Left lung (tissue), 14 donors: ENCODE measurements at places on chromosomes 2 and 18. TPM values are rescaled to one million over a fixed set of nuclear protein-coding genes. Genes with fewer than 3 reads are reported as not detected.
A peak's percentile ranks its signal among the peaks of the same experiment; 100 is the strongest.

DNA sequence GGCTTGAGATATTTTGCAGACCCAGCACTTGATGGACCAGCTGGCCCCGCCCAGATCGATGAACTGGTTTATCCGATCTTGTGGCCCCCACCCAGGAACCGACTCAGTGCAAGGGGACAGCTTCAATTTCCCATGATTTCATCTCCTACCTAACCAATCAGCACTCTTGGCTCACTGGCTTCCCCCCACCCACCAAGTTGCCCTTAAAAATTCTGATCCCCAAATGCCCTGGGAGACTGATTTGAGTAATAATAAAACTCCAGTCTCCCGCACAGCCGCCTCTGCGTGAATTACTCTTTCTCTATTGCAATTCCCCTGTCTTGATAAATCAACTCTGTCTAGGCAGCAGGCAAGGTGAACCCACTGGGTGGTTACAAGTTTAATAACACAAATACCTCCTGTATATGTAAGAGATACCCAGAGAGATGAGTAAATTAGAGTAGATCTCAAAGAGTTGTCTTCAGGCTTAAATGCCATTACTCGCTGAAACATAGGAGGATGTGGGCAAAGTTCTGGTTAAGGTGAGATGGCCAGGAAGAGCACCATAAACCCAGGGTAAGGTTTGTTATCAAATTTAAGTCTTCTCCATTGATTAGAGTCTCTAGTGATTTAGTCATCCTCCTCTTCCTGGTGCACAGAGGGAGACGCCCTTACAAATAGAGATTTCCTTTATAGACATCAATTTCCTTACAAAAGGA, 222.8 kb downstream of the ARL4C start:
- no peak overlapping the region for H3K4me3 ChIP-seq
- H3K27me3 ChIP-seq = no peaks in the 10 kb centered on the region
- no peaks in the 10 kb centered on the region for H3K4me1 ChIP-seq
- H3K36me3 ChIP-seq = no peaks in the 10 kb centered on the region
- H3K27ac ChIP-seq = no peak overlapping the region
- DNase-seq = no peak

GRCh38 chr18:74196220-74197119, 48.1 kb downstream of the TIMM21 start:
- no peaks in the 10 kb centered on the region for H3K27me3 ChIP-seq
- H3K4me1 ChIP-seq = no peaks in the 10 kb centered on the region
- H3K4me3 ChIP-seq = no peak overlapping the region
- DNase-seq = peak; percentile 67

PROKR1 gene
- total RNA-seq = not detected

DNA sequence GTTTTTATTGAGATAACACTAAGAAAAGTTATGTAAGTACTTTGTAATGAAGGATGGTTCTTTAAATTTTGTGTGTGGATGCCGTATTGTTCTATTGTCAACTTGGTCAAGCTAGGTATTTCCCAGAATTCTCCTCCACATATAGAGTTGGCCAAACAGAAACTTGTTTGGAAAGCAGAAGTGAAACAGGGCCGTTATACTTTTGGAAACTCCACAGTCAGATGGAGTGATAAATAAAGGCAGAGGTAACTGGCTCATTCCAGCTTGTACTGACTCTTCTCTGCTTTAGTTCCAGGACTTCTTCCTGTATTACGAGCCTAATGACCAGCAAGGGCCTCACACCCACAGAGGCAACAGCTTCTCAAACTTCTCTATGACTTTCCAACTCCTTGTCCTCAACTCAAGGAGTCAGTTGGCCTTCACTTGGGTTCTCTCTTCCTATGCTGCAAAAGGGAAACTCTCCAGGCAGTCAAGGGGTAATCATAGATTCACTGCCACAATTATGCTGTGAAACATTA, 16.4 kb upstream of the STARD7 start:
- H3K4me3 ChIP-seq = no peak overlapping the region
- DNase-seq = no peak
- no peaks in the 10 kb centered on the region for H3K4me1 ChIP-seq
- no peaks in the 10 kb centered on the region for H3K27me3 ChIP-seq
- no peaks in the 10 kb centered on the region for H3K36me3 ChIP-seq

DNA sequence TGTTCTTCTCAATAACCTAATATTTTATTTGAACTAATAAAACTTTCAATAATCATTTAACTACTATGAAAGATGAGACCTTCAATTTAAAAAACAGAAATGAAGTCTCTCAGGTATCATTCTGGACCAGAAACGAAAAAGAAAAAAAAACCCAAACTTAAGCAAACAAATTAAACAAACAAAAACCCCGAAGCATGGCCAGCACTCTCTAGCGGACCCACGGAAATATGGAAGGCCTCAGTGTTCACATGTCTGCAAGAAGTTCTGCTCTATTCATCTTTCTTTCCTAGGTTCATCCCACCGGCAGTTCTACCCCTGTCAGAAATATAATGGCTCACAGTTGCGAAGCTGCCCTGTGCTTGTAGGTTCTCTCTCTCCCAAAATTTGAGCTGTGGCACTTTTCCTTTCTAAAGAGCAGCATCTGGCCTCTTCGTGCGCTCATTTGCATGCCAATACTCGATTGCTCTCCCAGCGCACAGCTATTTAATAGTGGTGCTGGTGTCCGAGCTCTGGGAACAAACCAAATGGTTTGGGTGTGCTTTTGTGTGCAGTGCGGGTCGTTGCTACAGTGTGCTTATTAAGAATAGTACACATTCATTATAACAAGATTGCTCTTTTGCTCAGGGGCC, 129.0 kb upstream of the ZEB2 start:
- H3K27ac ChIP-seq = no peak overlapping the region
- H3K36me3 ChIP-seq = no peaks in the 10 kb centered on the region
- no peaks in the 10 kb centered on the region for H3K27me3 ChIP-seq
- no peaks in the 10 kb centered on the region for H3K4me1 ChIP-seq

DNA sequence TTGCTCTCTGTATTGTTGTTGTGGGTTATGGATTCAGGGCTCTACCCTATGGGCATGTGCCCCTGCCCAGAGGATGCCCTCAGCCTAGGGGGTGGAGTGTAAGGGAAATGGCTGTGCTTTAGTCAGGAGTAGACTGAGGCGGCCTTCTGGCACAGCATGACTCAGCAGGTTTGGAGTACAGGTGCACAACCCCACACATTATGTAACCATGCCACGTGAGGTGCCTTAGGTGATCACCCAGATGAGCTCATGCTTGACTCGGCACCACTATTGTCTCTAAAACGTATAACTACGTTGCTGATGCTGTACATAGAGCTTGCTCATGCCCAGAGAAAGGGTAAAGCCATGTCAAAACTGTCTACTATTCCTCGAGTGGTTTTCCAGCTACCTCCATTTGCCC, 48.3 kb upstream of the ZC3H15 start:
- DNase-seq = no peak
- no peaks in the 10 kb centered on the region for H3K4me1 ChIP-seq
- H3K27ac ChIP-seq = no peak overlapping the region
- H3K27me3 ChIP-seq = no peaks in the 10 kb centered on the region
- no peak overlapping the region for H3K4me3 ChIP-seq
- no peaks in the 10 kb centered on the region for H3K36me3 ChIP-seq

DNA sequence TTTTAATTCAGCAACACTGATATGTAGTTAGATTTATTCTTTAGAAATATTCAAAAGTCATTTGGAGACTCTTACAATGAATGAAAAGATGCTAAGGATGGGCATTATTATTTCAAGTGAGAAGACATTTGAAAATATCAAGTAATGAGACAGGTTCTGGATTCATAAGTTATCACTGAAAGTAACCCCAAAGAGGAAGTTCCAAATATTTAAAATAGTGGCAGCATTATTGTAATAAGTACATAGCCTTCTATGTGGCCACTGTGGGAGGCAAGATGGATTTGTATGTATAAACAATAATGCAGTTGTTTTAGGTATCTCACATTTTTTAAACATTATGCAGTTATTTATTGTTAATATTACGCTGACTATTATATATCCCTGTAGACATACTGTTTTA, 29.7 kb downstream of the ZC3H6 start:
- peaks cover 10% of the 10 kb centered on the region for H3K36me3 ChIP-seq
- no peaks in the 10 kb centered on the region for H3K4me1 ChIP-seq
- DNase-seq = no peak
- no peaks in the 10 kb centered on the region for H3K27me3 ChIP-seq
- no peak overlapping the region for H3K4me3 ChIP-seq

CFC1 gene
- total RNA-seq = not detected

- H3K27me3 ChIP-seq = no peaks in the 10 kb centered on the region
- no peak for DNase-seq
- no peaks in the 10 kb centered on the region for H3K36me3 ChIP-seq
- peak overlapping the region; percentile 97 for H3K27ac ChIP-seq
- H3K4me1 ChIP-seq = peaks cover 61% of the 10 kb centered on the region
- peak overlapping the region; percentile 86 for H3K4me3 ChIP-seq
These were observed 1.4 kb upstream of the CDC42EP3 start for GRCh38 chr2:37672870-37673184.

DNA sequence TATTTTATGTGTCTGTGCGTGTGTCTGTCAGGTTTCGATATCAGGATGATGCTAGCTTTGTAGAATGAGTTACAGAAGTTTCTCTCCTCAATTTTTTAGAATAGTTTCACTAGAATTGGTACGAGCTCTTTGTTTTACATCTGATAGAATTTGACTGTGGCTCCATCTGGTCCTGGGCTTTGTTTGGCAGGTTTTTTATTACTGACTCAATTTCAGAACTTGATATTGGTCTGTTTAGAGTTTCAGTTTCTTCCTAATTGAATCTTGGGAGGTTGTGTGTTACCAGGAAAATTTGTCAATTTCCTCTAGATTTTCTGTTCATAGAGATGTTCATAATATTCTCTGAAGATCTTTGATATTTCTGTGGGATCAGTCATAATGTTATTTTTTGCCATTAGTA, 289.4 kb upstream of the COL3A1 start:
- DNase-seq = no peak
- H3K4me3 ChIP-seq = no peak overlapping the region
- H3K27ac ChIP-seq = no peak overlapping the region
- H3K27me3 ChIP-seq = no peaks in the 10 kb centered on the region

DNA sequence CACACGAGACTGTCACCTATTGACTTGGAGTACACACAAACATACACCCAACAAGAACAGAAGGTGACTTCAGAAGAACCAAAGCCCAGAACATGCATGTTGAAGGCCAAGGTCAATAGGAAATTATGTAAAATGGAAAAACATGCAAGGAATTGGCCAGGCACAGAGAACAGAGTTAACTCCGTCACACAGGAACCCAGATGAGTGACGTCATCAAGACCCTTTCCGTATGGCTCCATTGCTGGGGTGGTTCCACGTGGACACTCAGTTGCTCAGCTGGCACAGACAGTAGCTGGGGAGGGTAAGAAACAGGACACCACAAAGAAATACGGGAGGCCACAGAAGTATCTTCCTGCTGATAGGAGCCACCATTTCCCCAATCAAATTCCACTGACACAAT, 18.4 kb downstream of the SOX11 start:
- no peak overlapping the region for H3K4me3 ChIP-seq
- H3K27ac ChIP-seq = no peak overlapping the region
- no peak for DNase-seq

LAMA1 gene
- total RNA-seq = 2.4 TPM

ADCYAP1 gene
- total RNA-seq = 0.08 TPM

GRCh38 chr2:170461889-170462288, 253.2 kb upstream of the SP5 start:
- H3K4me3 ChIP-seq = no peak overlapping the region
- DNase-seq = no peak
- H3K27ac ChIP-seq = no peak overlapping the region
- H3K4me1 ChIP-seq = no peaks in the 10 kb centered on the region
- H3K36me3 ChIP-seq = no peaks in the 10 kb centered on the region

DNA sequence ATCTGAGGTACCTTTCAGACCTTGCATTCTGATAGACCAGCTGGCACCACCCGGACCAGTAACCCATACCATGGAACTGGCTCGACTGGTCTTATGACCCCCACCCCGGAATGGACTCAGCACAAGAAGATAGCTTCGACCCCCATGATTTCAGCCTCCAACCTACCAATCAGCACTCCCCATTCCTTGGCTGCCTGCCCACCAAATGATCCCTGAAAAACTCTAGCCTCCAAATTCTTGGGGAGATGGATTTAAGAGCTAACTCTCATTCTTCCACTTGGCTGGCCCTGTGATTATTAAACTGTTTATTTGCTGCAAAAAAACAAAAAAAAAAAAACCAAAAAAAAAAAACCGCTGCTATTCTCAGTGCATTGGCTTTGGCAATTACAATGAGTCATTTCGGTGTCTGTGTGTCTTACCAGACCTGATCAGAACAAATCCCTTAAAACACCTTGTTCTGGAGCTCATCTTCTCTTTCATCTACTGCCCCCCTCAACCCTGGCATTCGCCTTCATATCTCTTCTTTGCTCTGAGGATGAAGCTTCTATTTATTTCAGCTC, 60.1 kb upstream of the KIF5C start:
- peaks cover 5% of the 10 kb centered on the region for H3K4me1 ChIP-seq
- H3K36me3 ChIP-seq = no peaks in the 10 kb centered on the region
- H3K4me3 ChIP-seq = no peak overlapping the region
- DNase-seq = no peak

DNA sequence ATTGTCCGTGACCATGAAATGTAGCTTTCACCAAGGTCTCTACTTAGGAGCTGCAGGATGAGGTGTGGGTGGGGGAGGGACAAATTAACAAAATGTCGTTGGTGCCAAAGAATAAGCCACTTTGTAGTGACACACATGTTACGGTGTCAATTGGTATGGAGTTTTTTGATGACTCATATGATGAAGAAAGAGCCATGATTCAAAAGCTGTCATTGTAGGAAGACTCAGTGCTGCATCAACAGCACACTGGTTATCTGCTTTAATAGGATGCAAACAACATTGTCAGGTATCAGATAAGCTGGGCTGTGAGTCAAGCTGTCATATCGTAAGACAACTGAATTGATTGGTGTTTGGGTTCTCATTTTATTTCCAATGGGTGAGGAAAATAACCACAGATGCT, 36.6 kb upstream of the BOD1L2 start:
- H3K27me3 ChIP-seq = no peaks in the 10 kb centered on the region
- H3K36me3 ChIP-seq = no peaks in the 10 kb centered on the region
- DNase-seq = no peak
- H3K27ac ChIP-seq = no peak overlapping the region
- no peak overlapping the region for H3K4me3 ChIP-seq

GAL3ST2 gene
- total RNA-seq = not detected

DNA sequence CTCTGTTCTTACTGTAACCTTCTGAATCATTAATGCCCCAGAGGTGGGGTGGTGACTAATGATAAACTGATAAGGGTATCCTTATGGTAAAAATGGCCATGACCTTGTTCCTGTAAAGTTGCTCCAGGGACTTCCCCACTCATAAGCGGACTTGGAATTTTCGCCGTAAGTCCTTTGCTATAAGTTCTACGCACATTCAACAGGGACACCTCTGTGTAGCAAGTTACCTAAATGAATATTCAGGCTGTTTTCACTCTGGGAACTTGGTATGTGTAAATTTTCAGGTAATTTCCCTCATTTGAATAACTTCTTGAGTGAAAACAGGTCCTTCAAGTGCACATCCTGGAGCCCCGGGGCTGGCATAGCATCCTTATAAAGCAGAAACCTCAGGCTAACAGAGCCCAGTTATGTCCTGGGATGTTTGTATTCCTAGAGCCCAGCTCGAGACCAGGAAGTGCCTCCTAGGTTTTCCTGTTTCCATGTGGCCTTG, 9.4 kb upstream of the AGFG1 start:
- peaks cover 33% of the 10 kb centered on the region for H3K4me1 ChIP-seq
- H3K4me3 ChIP-seq = no peak overlapping the region
- no peaks in the 10 kb centered on the region for H3K36me3 ChIP-seq
- DNase-seq = no peak
- no peak overlapping the region for H3K27ac ChIP-seq

- no peaks in the 10 kb centered on the region for H3K36me3 ChIP-seq
- no peaks in the 10 kb centered on the region for H3K4me1 ChIP-seq
- DNase-seq = no peak
- H3K27ac ChIP-seq = peak overlapping the region; percentile 57
- H3K27me3 ChIP-seq = no peaks in the 10 kb centered on the region
- peak overlapping the region; percentile 27 for H3K4me3 ChIP-seq
These were observed 1.2 kb downstream of the GALNT5 start for GRCh38 chr2:157258520-157259326.

IL36B gene
- total RNA-seq = not detected

MITD1 gene
- 24.5 TPM for total RNA-seq

IL1R2 gene
- 195 TPM for total RNA-seq
